HAP-1 (cell line): ENCODE measurements at places on chromosomes 1 and 21.

- peak; percentile 51 for DNase-seq
These were observed 87.5 kb upstream of the SGIP1 start for GRCh38 chr1:66446261-66447001.

DNA sequence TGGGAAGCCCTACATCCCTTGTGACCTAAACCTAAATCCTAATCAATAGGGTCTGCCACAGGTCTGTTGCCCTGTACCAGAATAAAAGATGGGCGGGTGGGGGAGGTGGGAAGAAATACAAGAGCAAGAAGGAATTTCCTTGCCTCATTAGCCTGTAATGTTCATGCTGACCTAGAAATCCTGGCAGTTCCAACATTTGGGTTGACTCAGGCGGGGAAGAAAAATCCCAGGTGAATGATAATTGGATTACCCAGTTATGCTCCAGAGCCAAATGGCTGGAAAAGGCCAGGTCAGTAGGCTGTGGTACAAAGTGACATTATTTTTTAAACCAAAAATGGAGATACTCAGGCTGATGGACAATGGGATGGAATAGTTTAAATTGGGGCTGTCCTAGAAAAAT, 27.3 kb upstream of the A3GALT2 start:
- DNase-seq: no peak

DNA sequence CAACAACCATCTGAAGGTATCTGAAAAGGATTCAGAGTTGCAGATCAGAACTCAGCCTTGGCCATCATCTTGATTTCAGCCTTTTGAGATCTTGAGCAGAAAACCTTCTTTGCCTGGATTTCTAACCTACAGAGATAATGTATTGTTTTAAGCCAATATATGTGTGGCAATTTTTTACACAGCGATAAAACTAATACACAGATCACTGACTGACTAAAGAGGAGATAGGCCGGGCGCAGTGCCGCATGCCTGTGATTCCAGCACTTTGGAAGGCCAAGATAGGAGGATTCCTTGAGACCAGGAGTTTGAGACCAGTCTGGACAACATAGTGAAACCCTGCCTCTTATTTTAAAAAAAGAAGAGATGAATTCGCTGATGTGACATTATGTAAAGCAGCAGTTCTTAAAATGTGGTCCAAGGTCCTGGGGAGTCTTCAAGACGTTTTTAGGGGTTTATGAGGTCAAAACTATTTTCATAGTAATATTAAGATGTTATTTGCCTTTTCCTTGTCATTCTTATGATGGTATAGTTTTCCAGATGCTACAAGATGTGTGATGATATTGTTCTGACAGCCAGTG, 50.1 kb upstream of the CNN3 start:
- DNase-seq: no peak

GRCh38 chr1:23578311-23578996, 19.2 kb upstream of the ID3 start:
- no peak for DNase-seq

DNA sequence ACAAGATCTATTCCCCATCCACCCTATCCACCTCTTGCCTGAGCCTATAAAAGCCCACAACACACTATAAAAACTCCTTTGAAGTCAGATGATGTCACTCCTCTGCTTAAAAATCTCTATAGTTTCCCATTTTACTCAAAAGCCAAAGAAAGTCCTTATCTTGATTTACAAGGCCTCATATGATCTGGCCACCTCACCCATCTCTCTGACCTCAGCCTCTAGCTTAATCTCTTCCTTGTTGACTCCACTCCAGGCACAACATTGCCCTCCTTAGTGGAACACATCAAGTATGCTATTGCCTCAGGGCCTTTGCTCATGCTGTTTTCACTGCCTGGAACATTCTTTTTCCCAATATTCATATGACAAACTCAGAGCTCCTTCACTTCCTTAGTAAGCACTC, 33.3 kb downstream of the ZNF281 start:
- DNase-seq: no peak

DNA sequence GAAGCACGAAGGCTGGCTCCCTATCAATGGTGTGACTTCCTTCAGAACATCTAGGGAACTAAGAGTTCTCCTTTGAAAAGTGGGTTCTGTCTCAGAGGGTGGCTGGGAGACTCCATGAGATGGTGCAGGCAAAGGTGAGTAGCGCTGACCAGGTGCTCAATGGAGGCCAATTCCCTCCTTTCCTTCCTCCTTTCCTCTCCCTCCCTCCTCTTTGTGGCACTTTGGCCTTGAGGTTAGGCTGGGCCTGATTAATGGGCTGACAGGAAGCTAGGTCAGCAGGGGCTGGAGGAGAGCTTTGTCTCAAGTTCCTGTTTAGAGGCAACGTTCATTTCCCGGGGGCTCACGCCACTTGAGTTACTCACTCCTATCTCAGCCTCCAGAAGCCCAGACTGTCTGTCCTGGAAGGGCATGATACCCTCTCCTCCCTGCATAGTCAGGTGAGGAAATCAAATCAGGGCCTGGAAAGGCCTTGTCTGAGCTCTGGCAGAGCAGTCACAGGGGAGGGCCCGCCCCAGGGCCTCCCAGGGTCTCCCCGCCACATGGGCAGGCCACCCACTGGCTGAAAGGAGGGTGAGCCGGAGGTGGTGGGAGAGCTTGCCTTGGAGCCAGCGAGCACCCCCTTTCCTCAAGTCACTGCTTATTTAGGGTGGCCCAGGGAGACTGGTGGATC, 58.4 kb upstream of the SSBP3 start:
- DNase-seq: no peak

GRCh38 chr1:81867235-81867634, 66.5 kb downstream of the ADGRL2 start:
- DNase-seq: no peak

- no peak for DNase-seq
These were observed 5.7 kb upstream of the LAMB3 start for GRCh38 chr1:209657918-209658317.

DNA sequence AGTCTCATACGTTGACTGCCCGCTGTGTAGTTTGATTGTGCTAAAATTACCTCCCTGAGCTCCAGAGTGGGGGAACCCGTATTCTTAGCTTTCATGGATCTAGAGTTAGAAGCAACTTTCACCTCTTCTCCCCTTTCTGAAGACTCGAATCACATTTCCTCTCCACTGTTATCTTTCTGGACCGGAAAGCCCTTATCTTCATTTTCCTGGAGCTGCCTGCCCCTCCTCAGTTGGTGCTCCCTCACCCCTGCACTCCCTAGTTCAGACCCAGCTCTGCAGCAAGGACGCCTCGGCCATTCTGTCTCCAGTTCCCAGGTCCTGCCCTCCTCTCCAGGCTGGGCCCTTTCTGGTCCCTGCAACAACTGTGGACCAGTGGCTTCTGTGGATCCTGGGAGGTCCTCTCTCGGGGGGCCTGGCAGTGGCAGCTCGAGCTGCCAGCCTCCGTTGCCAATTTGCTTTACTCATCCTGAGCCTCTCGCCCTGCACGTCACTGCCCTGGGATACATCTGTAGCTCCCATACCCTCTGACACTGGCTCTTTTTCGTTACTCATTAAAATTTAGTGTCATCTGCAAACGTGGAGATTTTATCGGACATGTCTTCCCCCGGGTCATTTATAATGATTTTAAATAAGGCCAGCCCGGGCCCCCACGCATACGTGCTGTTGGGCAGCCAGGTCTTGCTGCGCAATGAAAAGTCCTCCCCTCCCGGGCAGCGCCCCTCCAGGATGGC, 141.5 kb upstream of the VAMP3 start:
- no peak for DNase-seq

DNA sequence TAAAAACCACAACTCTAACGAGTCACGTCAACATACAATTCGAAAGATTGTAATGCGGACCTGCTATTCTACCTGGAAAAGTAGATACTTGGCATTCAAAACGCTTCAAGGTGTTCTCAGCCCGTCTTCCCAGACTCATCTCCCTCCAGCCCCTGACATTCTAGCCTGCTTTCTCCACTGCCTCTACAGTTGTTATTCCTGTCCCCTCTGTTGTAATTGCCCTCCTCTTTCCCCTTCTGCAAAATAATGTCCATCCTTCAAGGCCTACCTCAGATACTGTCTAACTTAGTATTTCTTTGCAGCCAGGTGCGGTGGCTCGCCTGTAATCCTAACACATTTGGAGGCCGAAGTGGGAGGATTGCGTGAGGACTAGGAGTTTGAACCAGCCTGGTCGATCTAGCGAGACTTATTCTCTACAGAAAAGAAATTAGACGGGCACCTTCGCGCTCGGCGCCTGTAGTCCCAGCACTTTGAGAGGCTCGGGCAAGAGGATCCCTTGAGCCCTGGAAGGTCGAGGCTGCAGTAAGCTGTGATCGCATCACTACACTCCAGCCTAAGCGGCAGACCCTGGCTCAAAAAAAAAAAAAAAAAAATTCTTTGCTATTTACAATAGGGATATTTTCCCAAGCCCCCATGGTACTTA, 756 bp upstream of the RBM34 start:
- DNase-seq: no peak

GRCh38 chr1:39410915-39411436, 80.5 kb upstream of the BMP8A start:
- DNase-seq: no peak

DNA sequence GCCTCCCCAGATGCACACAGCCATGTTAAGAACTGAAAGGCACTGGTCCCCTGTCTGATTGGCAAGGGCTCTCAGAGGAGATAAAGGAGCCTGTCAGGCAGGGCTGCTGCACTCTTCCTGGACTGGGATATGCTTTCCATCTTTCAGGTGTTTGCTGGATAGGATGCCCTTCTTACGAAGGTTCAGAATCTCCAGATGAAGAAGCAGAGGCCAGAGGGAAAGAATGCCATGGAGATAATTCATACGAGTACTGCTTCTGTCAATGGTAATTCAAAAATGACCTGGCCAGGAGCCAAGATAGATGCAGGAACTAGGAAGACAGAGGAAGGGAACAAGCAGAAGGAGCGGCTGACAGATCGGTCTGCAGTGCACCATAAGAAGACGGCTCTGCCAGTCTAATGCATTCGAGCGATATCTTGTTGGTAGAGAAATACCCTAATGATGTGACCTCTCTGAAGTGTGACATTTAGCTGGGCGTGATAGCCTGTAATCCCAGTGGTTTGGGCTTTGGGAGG, 16.6 kb upstream of the ATP2B4 start:
- DNase-seq: peak; percentile 1

DNA sequence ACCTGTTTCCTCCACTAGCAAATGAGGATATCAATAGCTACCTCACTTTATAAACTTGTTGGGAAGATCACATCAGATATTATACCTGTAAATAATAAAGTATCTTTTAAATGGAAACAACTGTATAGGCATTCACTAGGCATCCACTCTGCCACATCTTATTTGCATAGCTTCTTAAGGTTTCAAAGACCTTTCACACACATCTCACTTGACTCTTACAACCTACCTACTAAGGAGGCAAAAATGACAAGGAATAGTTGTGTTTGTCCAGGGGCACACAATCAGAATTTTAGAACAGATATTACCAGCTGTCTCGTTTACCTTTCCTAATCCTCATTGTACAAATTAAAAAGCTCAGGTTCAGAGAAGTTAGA, 51.5 kb downstream of the VANGL2 start:
- DNase-seq: no peak

DNA sequence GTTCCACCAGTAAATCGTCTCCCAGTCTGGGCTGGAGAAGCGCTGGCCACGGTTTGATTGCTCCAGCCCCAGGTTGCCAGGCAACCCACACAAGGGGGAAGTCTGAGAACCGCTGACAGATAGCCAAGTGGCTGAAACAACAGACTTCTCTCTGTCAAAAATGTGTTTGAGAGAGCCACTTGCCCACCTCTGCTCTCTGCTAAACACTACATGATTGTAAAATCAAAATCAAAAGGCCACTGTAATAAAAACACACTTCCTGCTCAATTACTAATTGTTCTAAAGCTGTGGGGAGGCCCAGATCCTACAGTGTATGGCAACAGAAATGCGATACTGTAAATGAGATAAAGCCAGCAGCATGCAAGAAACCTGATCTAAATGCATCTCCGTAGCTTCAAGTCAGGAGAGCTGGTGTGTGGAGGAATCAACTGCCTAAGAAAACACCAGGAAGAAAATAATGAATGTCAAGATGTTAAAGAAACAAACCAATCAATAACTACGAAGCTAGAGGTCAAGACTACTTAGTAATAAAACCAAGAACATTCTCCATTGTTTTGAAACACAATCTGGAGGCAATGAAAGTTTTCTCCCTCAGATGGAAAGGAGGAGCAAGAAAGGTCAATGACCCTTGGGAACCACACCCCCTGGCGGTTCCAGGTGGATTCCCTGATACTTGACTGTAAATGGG, 121.2 kb downstream of the SLC45A1 start:
- peak; percentile 80 for DNase-seq

GRCh38 chr1:29786791-29787732, 550.7 kb downstream of the PTPRU start:
- no peak for DNase-seq

GRCh38 chr1:172733815-172734214, 74.9 kb downstream of the FASLG start:
- no peak for DNase-seq
